T-cell (primary cell): ENCODE measurements at places on chromosomes 1 and 21. TPM values are rescaled to one million over a fixed set of nuclear protein-coding genes. Genes with fewer than 3 reads are reported as not detected.

DNA sequence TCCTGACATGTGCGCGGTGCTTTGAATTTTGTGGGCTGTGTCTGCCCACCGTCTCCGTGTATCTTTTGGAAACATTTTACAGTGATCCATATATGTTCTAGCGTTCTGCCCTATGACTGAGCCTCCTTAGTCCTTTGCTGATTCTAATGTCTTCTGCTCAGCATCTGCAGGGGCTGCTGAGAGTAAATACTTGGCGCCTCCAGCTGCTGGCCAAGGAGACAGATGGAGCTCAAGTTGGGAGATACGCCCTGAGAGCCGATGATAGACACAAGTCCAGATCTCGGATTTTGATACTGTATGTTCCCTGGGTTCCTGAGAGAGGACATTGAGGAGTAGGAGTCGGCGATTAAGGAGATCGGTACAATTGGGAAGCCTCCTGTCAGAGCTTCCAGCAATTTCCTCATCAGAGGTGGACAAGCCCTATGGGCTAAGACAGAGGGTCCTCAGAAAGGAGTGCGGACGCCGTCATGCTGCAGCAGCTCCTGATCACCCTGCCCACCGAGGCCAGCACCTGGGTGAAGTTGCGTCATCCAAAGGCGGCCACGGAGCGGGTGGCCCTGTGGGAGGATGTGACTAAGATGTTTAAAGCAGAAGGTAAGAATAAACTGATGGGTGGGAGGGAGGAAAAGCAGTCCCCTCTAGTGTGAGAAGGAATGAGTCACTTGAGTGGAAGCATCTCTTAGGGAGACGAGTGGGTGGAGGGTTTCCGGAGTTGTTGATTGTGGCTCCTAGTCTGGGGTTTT is 390 bp downstream of the ZFP69B start:
- H3K36me3 ChIP-seq, result peaks cover 7% of the 10 kb centered on the region
- peak overlapping the region; percentile 76 for H3K27ac ChIP-seq
- H3K4me3 ChIP-seq, result peak overlapping the region; percentile 90
- H3K27me3 ChIP-seq, result no peaks in the 10 kb centered on the region
- peaks cover 18% of the 10 kb centered on the region for H3K4me1 ChIP-seq

- H3K36me3 ChIP-seq, result no peaks in the 10 kb centered on the region
- H3K27ac ChIP-seq, result no peak overlapping the region
- no peak for DNase-seq
Measured at GRCh38 chr1:115373305-115373704, 35.3 kb upstream of the NGF start.

DNA sequence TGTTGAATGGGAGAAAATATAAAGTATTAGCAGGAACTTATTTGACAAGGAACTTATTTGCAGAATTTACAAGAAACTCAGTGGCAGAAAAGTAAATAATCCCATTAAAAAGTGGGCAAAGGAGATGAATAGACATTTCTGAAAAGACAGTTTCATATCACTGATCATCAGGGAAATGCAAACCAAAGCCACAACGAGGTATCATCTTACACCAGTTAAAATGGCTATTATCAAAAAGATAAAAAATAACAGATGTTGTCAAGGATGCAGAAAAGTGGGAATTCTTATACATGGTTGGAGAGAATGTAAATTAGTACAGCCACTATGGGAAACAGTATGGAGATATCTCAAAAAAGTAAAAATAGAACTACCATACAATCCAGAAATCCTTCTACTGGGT is 61.0 kb downstream of the SYT14 start:
- H3K4me3 ChIP-seq, result no peak overlapping the region
- H3K36me3 ChIP-seq, result no peaks in the 10 kb centered on the region
- no peak overlapping the region for H3K27ac ChIP-seq
- no peaks in the 10 kb centered on the region for H3K4me1 ChIP-seq

DNA sequence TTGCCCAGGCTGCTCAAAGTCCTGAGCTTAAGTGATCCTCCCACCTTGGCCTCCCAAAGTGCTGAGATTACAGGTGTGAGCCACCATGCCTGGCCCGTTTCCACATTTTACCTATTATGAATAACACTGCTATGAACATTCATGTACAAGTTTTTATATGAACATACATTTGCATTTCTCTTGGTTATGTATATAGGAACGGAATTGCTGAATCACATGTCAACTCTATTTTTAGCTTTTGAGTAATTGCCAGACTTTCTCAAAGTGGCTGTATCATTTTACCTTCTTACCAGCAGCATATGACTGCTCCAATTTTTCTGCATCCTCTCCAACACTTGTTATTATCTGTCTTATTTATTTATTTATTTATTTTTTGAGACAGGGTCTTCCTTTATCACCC is 2.7 kb downstream of the SPATA21 start:
- H3K27me3 ChIP-seq, result peaks cover 19% of the 10 kb centered on the region
- no peak overlapping the region for H3K27ac ChIP-seq
- H3K4me3 ChIP-seq, result no peak overlapping the region

- no peaks in the 10 kb centered on the region for H3K27me3 ChIP-seq
- no peaks in the 10 kb centered on the region for H3K36me3 ChIP-seq
- H3K4me1 ChIP-seq, result peaks cover 24% of the 10 kb centered on the region
Measured at GRCh38 chr1:33471416-33471815, 1.0 kb upstream of the ZSCAN20 start.

DNA sequence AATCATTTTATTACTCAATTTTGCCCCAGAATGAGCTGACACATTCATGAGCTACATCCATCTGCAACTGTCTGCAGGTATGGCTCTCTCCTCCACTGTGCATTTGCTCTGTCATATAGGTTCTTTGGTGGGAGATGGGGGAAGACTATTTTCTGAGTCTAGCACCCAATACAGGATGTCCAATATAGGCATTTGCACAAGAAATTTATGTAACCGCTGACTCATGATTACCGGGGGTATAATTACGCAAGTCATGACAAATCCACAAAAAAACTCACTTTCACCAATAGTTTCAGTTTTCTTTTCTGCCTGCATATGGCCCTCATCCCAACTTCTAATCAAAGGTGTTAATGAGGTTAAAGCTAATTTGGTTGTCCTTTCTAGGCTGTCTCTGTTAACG is 17.5 kb upstream of the VSIG8 start:
- no peaks in the 10 kb centered on the region for H3K36me3 ChIP-seq

GRCh38 chr1:168485048-168485447 is 58.7 kb downstream of the XCL2 start:
- H3K36me3 ChIP-seq, result no peaks in the 10 kb centered on the region
- peak overlapping the region; percentile 49 for H3K27ac ChIP-seq
- H3K27me3 ChIP-seq, result no peaks in the 10 kb centered on the region
- H3K4me1 ChIP-seq, result peaks cover 16% of the 10 kb centered on the region
- H3K4me3 ChIP-seq, result no peak overlapping the region

DNA sequence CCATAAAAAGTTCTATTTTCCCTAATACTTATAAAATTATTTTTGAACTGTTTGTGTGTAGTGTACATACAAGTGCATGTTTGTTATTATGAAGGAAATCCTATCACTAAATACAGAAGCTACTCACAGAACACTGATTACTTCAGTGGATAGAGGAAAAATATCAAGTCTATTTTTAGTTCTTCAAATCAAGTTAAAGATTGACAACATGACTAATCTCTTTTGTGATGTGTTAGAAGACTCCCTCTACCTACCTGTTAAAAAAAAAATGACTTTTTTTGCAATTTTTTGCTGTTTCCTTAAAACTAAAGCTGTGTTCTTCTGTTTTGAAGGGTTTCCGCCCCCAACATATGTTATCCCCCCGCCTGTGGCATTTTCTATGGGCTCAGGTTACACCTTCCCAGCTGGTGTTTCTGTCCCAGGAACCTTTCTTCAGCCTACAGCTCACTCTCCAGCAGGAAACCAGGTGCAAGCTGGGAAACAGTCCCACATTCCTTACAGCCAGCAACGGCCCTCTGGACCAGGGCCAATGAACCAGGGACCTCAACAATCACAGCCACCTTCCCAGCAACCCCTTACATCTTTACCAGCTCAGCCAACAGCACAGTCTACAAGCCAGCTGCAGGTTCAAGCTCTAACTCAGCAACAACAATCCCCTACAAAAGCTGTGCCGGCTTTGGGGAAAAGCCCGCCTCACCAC is 45.5 kb downstream of the NCF2 start:
- no peaks in the 10 kb centered on the region for H3K4me1 ChIP-seq
- H3K4me3 ChIP-seq, result no peak overlapping the region
- H3K36me3 ChIP-seq, result peaks cover 82% of the 10 kb centered on the region
- H3K27me3 ChIP-seq, result no peaks in the 10 kb centered on the region

The GPR3 gene
- total RNA-seq, result 0.35 TPM

DNA sequence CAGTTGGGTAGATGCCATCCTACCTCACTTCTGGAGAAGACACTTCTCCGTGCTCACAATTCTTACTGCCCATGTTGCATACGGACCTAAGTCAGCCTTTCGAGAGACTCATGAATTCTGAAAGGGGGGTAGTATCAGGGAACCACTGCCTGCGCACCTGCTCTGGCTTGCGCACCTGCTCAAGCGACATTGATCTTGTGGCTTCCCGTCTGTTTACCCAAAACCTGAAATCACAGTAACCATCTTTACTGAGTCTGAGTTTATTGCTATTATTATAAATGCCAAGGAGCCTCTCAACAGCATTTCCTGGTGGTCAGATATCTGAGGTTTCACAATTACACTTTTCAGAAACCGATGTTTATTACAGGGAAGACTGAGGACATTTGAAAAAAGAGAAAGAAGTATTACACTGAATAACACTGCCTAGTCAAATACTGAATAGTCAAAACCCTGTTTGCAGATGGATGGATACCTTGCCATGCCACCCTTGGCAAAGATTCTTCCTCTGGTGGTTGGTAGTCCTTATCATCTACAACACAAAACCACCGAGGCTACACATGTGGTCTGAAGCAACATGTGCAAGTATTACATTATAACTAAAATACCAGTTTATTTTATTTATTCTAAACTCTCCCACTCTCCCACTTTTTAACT is 208.7 kb downstream of the SIPA1L2 start:
- H3K27ac ChIP-seq, result no peak overlapping the region
- no peaks in the 10 kb centered on the region for H3K27me3 ChIP-seq
- peaks cover 3% of the 10 kb centered on the region for H3K4me1 ChIP-seq
- no peak overlapping the region for H3K4me3 ChIP-seq
- DNase-seq, result no peak
- no peaks in the 10 kb centered on the region for H3K36me3 ChIP-seq
